ENCODE measurements at places on chromosomes 7 and 10. TPM values are rescaled to one million over a fixed set of nuclear protein-coding genes. Genes with fewer than 3 reads are reported as not detected.

DNA sequence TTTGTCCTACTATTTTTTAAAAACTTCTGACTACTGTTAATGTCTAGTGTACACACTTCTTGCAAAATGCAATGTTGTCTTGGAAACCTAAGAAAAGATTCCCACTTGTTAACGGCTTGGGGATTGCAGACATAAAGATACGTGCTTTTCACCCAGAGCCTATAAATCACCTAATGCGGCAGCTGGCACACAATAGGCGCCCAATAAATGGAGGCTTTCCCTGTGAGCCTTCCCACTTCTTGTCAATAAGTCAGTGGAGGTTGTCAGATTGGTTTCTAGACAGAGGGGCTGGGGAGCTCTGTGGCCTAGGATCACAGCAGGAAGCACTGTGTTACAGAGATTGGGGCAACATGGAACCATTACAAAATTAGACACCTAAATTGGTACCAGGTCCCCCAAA, 74.7 kb downstream of the VSTM4 start:
- no peak for DNase-seq
- H3K4me1 ChIP-seq: no peaks in the 10 kb centered on the region
- H3K36me3 ChIP-seq: no peaks in the 10 kb centered on the region
- H3K4me3 ChIP-seq: no peak overlapping the region

- H3K27ac ChIP-seq: no peak overlapping the region
- H3K27me3 ChIP-seq: peaks cover 53% of the 10 kb centered on the region
- no peak for DNase-seq
- H3K4me3 ChIP-seq: no peak overlapping the region
- H3K4me1 ChIP-seq: peaks cover 1% of the 10 kb centered on the region
Measured at GRCh38 chr10:114397651-114398145, 6.6 kb downstream of the AFAP1L2 start.

DNA sequence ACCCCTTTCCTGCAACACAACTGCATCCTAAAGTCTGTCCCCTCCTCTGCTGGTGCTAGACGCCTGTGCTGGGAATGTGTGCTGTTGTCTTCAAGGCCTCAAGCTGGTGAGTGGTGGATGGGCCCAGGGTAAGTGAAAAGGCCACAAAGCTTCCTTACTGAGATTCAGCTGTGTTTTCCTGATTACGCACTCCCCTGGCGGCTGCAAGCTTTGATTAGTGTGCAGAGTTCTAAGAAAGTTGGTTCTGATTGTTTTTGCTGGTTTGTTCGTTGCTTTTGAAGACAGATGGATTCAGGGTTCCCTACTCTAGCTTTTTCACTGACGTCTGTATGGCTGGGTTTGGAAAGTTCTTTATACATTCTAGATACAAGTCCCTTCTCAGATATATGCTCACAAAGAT, 11.9 kb upstream of the FOXL3 start:
- H3K27ac ChIP-seq: no peak overlapping the region
- H3K4me3 ChIP-seq: no peak overlapping the region
- peaks cover 14% of the 10 kb centered on the region for H3K27me3 ChIP-seq
- no peaks in the 10 kb centered on the region for H3K4me1 ChIP-seq

DNA sequence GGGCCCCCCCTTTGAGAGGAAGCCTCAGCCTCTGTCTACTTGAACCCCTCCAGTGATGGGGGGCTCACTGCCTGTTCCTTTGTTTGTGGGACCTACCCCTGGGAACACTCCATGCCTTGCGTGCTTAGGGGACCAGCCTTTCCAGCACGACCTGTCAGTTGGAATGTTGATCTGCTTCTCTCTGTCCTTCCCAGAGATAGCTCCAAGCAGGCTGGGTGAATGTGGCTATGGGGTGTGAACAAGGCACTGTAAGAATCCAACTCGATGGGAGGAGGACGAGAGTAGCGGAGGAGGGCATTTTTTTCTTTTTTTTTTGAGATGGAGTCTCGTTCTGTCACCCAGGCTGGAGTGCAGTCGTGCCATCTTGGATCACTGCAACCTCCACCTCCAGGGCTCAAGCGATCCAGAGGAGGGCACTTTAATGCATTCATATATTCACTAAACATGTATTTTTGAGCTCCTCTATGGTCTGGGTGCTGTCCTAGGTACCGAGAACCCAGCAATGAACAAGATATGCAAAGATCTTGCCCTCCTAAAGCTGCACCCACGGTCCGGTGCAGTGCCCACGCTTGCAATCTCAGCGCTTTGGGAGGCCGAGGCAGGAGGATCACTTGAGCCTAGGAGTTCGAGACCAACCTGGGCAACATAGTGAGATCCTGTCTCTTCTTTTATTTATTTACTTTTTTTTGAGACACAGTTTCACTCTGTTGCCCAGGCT, 8.5 kb downstream of the CLIP2 start:
- no peak overlapping the region for H3K27ac ChIP-seq
- no peaks in the 10 kb centered on the region for H3K4me1 ChIP-seq
- H3K4me3 ChIP-seq: no peak overlapping the region
- H3K27me3 ChIP-seq: no peaks in the 10 kb centered on the region
- no peaks in the 10 kb centered on the region for H3K36me3 ChIP-seq

CNTNAP2 gene
- not detected for total RNA-seq

C7orf33 gene
- total RNA-seq: not detected

ELAPOR2 gene
- total RNA-seq: 4.0 TPM

PNLIP gene
- total RNA-seq: not detected
